Nucleus accumbens (tissue), 56 donors: ENCODE measurements at places on chromosomes 5 and 9.

- no peak for DNase-seq
Observed at GRCh38 chr5:91875196-91875779, 492.2 kb upstream of the ARRDC3 start.

- no peak for DNase-seq
Observed at GRCh38 chr5:54704825-54705224, 187.3 kb downstream of the SNX18 start.

GRCh38 chr5:102106599-102106998 lies 189.5 kb downstream of the SLCO4C1 start:
- no peak for DNase-seq

- DNase-seq, result no peak
Observed at GRCh38 chr5:35644543-35644942, 26.9 kb downstream of the SPEF2 start.

DNA sequence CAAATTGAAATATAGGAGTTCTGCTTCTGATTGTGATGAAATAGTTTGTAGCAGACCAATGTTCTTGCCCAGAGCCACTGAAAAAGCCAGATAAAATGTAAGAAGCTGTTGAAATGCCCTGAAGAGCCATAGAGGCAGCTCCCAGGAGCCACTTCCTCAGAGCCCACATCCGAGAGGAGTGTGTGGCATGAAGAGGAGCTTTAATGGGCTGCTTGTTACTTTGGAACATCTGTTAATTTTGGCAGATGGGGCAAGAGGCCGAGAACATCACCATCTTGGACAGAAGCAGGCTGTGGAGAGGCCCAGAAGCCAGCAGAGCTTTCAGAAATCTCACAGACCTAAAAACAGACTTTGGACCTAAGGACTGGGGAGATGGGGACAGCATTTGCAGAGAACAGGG lies 370.8 kb downstream of the GADD45G start:
- no peak for DNase-seq

- DNase-seq, result no peak
Observed at GRCh38 chr9:86516564-86516963, 162.4 kb upstream of the TUT7 start.

DNA sequence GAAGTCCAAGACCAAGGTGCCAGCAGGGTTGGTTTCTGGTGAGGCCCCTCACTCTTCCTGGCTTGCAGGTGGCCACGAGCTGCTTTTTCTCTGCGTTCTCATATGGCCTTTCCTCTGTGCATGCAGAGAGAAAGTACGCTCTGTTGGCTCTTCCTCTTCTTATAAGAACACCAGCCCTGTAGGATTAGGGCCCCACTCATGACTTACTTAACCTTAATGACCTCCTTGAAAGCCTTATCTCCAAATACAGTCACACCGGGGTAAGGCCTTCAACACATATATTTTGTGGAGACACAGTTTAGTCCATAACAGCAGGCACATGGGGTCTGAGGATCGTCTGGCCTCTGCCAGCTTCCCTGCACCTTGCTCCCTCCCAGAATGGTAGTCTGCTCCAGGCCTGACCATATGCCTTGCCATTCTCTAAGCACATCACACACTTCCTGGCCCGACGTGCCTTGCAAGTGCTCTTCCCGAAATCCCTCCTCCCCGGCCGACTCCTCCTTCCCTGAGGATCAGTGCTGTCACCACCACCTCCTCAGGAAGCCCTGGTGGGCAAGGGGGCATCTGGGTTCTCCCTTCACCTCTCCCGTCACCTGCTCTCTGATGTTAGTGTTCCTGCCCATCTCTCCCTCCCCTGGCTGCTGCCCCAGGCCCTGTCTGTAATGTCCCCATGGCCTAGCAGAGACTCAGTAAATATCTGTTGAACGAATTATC lies 200.7 kb downstream of the AOPEP start:
- DNase-seq, result no peak

DNA sequence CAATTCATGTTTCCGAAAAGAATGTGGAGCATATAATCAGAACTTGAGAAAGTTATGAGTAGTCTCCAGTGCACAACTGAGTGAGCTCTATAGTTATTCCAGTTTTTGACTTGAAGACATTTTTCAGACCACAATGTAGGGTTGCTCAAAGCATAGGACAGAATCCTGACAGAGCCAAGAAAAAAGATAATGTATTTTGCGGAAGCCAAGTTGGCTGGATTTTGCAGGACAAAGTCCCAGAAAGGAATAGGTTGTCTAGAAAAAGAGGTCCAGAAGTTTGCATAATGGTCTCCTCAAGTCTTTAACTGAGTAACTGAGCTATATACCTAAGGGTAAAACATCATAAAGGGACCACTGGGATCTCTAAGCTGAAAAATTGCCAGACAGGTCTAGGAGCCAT lies 1028.0 kb downstream of the TAF11L14 start:
- DNase-seq, result no peak

DNA sequence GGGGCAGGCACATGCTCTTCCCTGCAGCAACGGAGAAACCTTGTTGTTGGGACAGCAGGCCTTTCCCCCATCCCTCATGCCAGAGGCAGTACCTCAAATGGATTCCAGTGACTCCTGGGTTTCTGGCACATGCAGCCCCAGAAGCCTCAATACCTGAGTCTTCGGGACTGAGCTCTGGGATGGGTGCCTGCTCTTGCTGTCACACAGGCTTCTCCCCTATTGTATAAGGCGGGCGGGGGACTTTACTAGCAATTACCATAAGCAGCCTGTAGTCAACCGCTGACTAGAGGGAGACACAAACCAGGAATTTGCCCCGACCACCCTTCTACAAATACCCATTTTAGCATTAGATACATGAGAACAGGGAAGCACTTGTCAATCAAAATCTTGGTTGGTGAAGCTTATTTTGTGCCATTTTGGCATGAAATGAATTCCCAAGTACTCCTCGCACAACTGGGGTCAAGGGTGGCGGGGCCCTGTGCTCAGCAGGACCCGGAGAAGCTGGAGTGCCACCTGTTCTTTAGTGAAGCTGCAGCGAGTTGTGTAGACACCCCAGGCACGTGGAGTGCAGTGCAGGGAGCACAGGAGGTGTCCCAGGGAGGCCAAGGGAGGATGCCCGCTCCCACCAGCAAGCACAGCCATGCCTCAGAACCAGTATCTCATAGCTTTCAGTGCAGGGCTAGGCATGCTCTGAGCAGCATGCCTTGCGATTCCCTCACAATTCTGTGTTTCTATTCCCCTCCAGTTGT lies 21.2 kb downstream of the S1PR3 start:
- DNase-seq, result no peak

DNA sequence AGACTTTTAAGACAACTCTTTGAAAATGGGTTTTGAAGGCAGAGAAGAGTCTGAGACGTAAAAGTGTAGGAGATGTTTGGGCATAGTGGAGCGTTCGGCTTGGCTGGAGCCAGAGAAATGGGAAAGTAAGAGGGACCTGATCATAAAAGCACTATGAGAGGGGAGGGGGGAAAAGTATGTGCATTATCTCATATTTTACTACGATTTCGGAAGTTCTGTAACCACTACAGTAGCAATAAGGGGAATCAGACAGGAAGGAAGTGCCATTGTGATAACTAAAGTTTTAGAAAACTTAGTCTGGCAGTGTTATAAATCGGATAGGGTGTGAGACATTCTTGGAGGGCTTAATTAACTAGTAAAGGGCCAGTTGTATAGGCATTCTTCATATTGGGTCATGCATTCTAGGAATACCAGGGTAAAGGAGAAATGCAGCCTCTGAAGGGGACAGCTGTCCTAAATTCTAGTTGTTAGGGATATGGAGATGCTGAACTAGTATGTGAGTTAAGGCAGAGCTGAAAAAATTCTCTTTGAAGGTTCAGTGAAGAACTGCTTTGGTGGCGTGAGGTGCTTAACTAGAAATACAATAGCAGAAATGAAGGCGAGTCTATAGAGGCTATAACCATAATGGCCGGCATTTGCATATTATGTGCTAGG lies 83.8 kb upstream of the FREM1 start:
- DNase-seq, result no peak

- no peak for DNase-seq
Observed at GRCh38 chr5:129716651-129717050, 31.2 kb upstream of the MINAR2 start.

GRCh38 chr5:180353048-180353979 lies at the start of gene GFPT2:
TSS of gene GFPT2 (minus strand) at chr5:180353336. CDS start at chr5:180353217, 119 bp downstream.
- DNase-seq, result peak; percentile 83

- no peak for DNase-seq
Observed at GRCh38 chr5:178590924-178591423, 781 bp upstream of the COL23A1 start.

GRCh38 chr5:6840136-6840793 lies 127.0 kb downstream of the TENT4A start:
- DNase-seq, result no peak

DNA sequence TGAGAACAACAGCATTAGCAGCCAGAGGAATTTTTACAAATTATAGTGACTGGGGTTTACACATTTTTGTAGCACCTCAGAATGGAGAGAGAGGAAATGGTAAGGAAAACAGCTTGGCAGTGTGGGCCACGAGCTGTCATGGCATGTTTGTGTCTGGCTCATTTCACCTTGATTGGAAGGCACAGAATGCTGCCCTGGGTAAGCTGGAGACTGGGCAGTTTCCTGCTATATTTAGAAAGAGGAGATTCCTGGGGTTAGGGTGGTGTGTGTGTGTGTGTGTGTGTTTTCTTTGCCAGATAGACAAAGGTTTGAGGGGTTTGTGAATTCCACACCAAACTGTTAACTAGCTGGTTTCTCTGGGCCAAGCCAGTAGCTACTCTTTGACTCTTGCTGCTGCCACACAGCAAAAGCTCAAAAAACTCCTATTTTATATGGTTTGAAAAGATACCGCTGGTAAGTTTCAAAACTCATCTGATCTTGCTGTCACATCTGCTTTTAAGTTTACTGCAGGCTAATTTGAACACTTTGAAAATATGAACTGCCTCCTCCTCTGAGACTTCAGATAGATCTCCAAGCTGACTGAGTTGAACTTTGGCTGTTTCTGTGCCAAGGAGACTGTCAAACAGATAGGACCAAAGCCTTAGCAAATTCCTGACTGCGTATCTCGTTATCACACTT lies 9.1 kb downstream of the ARHGAP26 start:
- DNase-seq, result no peak

GRCh38 chr9:107650321-107650720 lies 160.8 kb upstream of the KLF4 start:
- DNase-seq, result no peak

- no peak for DNase-seq
Observed at GRCh38 chr5:177117441-177118045, 16.0 kb upstream of the NSD1 start.

- DNase-seq, result no peak
Observed at GRCh38 chr5:98334946-98335345, 438.5 kb upstream of the RGMB start.

DNA sequence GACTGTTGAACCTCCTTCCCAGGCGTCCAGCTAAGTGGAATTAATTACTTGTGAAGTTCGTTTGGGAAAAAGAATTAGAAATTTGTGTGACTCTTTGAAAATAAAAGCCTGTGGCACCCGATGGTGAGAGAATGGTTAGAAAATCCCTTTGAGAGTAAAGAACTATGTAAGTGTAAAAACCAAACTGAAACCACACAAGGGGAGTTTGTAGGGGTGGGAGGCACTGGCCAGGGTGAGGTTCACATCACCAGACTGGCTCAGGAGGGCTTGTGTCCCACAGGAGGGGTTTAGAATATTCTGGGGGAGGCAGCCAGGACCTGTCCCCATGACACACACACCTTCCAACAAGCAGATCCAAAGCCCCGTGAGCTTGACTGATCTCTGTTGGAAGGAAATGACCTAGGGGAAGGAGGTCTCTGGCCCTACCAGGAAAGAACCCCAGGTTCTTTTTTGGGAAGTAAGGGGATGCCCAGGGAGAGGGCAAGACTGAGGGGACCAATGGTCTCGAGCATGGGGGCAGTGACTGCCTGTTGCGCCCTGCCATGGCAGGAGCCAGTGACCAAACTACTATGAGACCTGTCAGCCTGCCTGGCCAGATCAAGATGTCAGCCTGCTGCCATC lies 4.3 kb downstream of the SPATA24 start:
- DNase-seq, result no peak

DNA sequence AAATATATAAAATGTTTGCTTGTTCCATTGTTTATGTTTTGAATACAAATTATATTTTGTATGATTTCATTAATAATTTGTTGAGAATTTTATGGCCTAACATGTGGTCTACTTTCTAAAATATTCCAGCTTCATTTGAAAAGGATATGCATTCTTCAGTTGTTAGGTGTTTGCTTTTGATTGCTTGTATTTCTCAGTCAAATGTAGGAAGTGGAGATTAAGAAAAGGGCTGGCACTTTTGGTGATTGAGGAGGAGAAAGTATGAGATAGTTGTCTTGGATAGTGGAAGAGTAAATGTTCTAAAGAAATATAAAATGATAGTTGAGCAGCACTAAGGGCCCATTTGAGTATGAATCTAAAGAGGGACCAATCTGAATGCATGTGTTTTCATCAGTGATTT lies 23.1 kb downstream of the JAK2 start:
- no peak for DNase-seq

GRCh38 chr5:122816756-122817155 lies 28.7 kb upstream of the SNX24 start:
- DNase-seq, result no peak

- DNase-seq, result no peak
Observed at GRCh38 chr5:140372971-140373487, 13.0 kb downstream of the SLC4A9 start.

DNA sequence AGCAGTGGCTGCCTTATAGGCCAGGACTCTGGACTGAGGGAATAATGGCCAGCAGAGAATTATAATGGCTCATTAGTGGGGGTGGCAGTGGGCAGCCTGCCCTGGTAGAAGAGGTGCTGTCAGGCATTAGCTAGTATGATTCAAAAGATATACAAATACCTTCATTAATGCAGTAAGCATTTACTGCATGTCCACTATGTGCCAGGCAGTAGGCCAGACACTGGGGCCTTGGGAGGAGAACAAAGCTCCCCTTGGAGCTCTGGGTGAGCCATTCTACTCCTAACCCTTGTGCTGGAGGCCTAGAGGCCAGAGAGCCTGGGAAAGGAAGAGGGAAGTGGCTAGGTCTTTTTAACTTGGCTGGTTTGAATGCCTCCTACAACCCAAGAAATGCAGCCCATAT lies 2.0 kb upstream of the GARNL3 start:
- DNase-seq, result no peak

GRCh38 chr5:153517241-153517611 lies 26.8 kb downstream of the GRIA1 start:
- DNase-seq, result no peak

DNA sequence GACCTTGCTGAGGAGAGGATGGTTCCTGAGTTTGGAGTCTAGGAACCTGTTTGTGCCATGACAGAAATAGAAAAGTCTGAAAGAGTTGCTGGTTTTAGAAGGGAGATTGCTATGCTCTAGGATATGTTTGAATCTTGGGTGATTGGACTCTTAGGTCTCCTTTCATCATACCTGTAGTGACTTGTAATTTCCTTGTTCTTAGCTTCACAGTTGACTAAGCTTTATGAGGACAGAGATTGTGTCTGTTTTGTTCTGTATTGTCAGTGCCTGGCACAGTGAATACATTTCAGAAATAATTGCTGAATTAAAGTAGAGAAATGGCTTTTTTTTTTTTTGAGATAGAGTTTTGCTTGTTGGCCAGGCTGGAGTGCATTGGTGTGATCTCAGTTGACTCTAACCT lies 31.5 kb downstream of the GAPVD1 start:
- no peak for DNase-seq

- no peak for DNase-seq
Observed at GRCh38 chr5:172988276-172988675, 4.7 kb downstream of the ATP6V0E1 start.
